ENCODE measurements at places on chromosomes 7 and 10.

- DNase-seq: no peak
Observed at GRCh38 chr10:16612115-16612980, 90.7 kb upstream of the C1QL3 start.

GRCh38 chr10:110349831-110350230 lies 45.1 kb upstream of the SMNDC1 start:
- DNase-seq: no peak

- no peak for DNase-seq
Observed at GRCh38 chr10:130707389-130707979, 571.3 kb downstream of the GLRX3 start.

DNA sequence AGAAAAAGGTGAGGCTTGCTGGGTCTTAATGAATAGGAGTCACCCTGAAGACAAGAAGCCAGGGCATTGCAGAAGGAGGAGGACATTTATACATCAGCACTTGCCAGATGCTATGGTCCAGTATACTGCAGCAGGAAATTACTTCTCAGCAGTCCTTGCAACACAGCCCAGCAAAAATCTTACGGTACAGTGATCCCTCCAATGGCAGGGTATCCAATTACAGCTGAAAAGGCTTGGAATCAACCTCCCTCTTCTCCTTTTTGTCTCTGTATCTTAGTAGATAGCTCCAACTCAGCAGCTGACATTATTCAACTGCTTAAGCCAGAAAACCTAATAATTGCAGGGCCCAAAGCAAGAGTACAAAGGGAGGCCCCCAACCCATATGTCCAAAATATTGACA lies 128.3 kb upstream of the COBL start:
- no peak for DNase-seq

- no peak for DNase-seq
Observed at GRCh38 chr7:45921381-45921698, 268 bp upstream of the IGFBP3 start.

- DNase-seq: no peak
Observed at GRCh38 chr10:124008187-124008586, 85.2 kb downstream of the CHST15 start.

DNA sequence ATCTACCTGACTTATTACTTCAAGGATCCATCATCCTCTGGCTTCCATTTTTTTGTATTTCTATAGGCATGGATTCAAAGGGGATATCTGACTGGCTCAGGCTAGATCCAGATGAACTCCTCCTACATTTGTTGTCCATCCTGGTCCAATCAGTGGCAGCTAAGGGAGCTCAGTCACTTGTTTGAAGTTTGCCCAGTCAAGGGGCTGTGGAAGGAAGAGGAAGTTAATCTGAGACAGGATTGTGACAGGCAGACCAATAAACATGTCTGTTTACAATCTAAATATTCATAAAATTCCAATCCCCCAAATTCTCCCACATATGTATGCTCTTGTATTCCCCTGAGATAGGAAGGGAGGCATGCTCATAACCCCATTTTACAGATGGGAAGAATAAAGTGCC lies 48.7 kb downstream of the CAV1 start:
- no peak for DNase-seq

DNA sequence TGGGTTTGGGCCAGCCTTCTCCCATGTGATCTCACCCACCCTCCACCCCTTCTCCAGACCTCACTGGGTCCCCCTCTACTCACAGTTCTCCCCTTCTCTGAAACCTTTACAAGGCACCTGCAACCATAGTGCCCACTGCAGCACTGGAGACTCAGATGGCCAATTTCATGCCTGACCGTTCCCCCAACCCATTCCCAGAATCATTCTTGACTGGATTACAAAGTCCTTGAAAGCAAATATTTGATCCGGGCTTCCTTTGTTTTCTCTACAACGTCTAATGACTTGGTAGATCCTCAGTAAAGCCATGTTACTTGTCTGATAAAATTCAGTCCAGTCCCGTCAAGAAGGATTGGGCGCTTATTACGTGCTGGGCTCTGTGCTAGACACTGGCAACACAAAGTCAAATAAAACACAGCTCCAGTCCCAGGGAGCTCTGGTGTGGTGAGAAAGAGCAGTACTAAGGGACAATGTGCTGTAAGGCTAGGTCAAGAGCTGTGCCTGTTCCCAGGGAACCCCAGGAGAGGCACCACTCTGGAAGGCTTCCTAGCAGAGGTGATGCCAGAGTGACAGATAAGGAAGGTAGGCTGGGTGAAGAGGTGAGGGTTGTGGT lies 36.5 kb downstream of the SH3PXD2A start:
- DNase-seq: no peak

DNA sequence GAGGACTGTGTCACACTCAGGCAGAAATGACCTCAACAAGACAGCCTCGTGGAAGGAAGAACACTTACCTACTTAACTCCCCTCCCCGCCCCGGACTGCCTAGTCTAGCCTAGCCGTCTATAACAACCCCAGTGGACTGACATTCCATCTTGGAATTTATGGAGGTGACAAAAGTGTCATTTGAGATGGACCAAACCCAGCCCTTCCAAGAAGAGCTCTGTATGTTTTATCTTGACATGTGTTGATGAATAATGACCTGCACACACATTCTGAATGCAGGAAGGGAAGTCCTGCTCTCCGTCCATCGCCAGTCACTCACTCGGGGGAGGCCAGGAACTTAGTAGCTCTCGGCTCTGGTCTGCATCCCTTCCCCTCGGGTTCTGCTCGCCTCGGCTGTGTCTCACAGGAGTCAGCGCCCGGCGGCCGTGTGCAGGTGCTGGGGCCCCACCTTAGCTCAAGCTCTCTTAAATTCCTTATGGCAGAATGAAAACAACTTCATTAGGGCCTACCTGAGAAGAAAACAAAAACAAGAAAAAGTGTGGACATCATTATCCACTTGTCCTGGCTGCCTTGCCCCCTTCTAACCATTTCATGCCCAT lies 140.9 kb upstream of the NPS start:
- DNase-seq: no peak

DNA sequence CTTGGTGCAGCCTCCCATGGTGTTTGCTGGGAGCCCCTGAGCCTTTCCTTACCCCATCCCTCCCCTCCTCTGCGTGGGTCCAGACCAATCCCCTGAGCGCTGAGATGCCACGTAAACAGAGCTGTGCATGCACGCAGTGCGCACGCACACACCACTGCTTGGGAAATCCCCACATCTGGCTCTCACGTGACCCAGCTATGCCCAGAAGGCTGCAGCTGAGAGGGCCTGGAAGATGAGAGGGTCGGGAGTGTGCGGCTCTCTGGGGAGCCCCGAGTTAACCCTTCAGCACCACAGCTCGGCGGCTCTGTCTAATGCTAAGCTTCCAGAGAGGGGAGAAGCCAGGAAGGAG lies 177.2 kb downstream of the SH3PXD2A start:
- peak; percentile 98 for DNase-seq

- DNase-seq: no peak
Observed at GRCh38 chr7:1742555-1743303, 72.7 kb downstream of the ELFN1 start.

- DNase-seq: no peak
Observed at GRCh38 chr7:125154930-125155329, 225.3 kb upstream of the POT1 start.

DNA sequence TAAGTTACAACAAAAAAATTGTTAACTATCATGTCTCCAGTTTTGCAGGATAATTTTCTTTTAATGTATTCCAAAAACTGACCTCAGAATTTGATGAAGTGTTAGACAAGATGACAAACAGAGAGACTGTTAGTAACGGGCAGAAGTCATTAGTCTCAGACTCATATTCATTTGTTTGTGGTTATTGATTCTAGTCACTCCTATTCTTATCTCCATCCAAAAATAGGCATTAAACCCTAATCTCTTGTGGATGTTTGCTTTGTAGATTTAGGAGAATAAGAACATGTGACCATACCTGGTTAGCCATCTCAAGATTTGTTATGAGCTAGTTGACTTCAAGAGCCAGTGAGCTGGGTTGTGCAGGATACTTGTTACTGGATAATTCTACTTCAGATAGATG lies 261.1 kb downstream of the AUTS2 start:
- DNase-seq: no peak

DNA sequence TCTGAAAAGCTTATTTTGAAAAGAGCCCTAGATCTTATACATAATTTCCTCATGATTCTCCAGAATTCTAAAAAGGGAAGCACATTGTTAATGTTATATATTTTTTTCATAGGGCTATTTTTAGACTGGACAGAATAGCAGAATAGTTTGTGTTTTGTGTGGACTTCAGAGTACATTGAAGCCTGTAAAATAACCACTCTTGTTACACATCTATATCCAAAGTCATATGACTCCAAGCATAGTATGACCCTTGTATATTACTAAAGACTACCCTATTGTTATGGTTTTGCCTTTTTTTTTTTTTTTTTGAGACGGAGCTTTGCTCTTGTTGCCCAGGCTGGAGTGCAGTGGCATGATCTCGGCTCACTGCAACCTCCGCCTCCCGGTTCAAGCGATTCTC lies 26.1 kb upstream of the FIS1 start:
- DNase-seq: no peak

DNA sequence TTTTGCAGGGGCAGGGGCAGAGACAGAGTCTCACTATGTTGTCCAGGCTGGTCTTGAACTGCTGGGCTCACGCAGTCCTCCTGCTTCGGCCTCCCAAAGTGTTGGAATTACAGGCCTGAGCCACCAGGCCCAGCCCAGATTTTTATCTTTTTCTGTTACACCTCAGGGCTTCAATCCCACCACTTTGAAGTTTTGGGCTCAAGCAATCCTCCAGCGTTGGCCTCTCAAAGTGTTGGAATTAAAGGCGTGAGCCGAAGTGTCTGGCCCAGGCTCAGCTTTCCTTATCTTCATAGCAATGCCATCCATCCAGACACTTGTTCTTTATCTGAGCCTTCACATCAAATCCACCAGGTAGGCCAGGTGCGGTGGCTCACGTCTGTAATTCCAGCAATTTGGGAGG lies 4.1 kb downstream of the TAF6 start:
- DNase-seq: no peak

- DNase-seq: peak; percentile 40
Observed at GRCh38 chr7:24401628-24402593, 117.9 kb downstream of the NPY start.

DNA sequence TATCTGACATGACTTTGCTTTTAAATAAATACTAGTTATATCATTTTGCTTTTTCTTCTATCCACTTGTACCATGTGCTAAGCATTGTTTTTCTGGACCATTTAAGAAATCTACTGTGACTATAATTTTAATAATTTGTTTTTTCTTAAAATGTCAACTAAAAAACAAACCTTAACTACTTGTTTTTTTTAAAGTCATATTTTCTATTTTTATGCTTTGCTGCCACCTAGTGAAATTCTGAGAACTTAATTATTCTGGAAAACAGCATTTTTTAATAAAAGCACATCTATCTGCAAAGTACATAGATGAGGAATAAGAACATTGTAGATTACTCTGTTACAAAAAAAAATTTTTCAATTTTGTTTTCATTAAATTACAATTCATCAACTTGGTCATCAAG lies 47.4 kb downstream of the ORC5 start:
- DNase-seq: peak; percentile 3
